ENCODE measurements at places on chromosomes 2 and 18.

DNA sequence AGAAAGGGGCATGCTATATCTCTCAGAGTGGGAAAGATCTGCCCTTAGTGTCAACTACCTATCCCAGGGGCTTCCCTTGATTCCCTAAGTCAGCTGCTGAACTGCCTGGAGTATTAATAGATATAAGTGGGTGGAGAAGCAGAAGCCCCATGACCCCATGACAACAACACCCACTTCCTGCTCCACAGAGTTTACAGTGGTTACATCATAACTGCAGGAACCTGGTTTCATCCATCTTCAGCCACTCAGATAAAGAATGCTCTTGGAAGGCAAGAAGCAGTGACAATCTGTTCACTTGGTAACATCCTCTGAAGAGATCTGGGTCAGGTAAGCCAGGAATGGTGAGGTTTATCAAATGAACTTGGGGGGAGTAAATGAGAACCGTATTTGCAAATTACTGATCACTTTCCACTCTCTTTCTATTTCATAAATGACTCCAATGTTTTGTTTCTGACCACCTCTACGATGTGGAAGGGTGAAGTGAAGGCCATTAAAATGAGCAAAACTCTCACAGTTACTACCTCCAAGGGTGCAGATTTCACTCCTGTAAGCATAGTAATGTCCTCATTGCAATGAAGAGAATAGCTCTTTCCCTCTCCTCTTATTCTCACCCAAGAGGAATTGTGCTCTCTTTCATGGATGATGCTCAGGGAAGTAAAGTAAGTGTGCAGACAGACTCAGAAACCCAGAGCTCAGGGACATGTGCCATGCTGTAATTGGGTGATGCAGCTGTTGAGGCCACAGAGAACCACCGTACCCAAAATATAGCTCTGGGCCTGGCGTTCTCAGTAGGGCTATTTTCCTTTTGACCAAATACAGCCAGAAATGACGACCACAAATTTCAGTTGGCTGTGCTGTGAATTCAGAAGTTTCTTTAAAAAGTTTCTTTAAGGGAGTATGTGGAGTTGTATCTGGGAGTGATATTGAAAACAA is 192.8 kb upstream of the APCDD1 start:
- DNase-seq: no peak

DNA sequence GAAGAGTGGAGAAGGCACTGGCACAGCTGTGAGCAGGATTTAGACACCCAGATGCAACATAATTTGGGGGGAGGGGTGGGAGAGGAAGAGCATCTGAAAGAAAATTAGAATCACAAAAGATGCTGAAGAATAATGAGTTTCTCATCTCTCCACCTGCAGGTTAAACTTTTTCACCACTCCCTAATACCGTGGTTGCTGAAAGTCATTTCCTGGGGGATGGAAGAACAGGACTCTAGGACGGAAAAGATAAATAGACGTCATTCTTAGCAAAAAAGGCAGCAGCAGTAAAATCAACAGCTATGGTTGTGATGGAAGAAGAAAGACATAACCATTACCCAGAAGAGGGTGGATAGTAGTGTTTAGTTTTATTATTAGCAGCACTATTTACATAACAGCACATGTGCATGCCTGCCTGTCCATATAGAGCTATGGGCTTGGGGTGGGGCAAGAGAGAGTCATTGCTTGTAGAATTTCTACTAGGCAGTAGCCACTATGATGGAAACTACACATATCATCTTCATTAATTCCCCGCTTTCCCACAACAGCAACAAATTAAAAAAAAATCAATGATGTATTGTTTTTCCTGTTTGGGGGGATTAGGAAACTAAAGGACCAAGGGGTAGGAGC is 212.2 kb downstream of the TRIB2 start:
- DNase-seq: no peak

- DNase-seq: no peak
These were observed 36.3 kb upstream of the SMAD7 start for GRCh38 chr18:48986851-48987761.

DNA sequence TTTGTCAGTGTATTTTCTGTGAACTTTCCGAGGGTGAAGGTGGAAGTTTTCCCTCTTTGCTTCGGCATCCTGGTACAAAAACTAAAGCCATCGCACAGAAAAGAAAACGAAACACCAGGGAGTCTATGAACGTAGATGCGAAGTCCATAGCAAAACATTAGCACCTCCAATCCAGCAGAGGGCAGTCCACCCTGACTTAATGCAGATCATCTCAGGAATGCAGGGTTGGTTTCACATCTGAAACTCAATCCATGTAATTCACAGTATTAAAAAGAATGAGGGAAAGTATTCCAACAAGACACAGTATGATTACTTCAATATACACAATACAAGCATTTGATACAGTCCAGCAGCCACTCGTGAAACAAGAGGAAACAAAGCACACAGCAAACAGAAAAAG is 70.8 kb downstream of the RTP5 start:
- DNase-seq: no peak

DNA sequence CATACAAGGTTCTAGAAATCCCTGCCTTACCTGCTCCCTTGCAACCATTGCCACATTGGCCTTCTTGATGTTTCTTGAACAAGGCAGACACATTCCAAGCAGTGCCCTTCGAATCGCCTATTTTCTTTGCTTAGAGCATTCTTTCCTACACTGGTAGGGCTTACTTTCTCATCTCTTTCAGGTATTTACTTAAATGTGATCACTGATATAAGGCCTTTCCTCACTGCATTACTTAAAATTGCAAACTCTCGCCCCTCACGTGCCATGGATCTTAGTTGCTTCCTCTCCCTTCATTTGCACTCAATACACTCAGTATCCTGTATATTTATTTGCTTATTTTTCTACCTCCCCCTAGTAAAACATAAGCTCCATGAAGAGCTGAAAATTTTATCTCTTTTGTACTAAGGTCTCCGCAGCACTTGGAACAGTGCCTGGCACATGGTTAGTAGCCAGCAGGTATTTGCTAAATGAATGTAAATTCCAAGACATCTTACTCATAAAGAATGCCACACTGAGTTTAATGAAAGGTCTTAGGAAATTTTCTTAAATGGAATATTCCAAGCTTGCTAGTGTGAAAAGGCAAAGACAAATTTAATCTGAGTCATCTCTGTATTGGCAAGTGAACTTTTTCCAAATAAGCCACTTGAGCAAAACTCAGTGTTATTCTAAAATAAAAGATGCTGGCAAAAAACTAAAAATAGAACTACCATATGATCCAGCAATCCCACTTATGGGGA is 42.4 kb upstream of the FIGN start:
- no peak for DNase-seq

GRCh38 chr2:194090251-194090905 is 1566.6 kb upstream of the SLC39A10 start:
- DNase-seq: no peak

- DNase-seq: no peak
These were observed 113.0 kb downstream of the TGFA start for GRCh38 chr2:70440621-70441020.

GRCh38 chr2:185316383-185316782 is 422.2 kb upstream of the FSIP2 start:
- DNase-seq: no peak

DNA sequence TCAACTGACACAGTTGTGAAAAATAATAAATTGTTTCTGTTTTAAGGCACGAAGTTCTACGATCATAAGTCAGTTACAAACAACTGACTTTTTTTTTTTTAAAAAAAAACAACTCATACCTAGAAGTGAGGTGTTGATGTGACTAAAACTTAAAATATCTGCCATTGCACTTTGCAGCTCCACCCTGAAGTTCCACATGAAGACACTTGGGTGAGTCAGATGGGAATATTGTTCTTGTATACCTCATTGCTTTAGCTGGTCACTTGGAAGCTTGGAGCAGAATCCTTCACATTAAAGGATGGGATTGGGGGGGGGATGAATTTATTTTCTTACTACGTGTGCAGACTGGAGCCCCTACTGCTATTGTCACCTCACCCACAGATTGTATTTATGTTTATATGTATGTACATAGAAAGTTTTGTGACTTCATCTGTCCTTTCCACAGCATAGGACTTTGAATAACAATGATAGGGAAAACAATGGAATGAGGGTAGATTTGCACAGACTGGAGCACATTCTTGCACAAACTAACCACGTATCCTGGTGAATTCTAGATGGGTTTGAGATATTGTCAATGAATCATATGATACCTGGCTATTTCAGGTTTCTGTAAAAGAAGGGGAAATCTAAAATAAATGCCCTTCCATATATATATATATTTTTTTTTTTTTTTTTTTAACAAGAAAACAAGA is 57.9 kb upstream of the ARHGAP15 start:
- DNase-seq: no peak

GRCh38 chr2:154427453-154427852 is 271.0 kb upstream of the KCNJ3 start:
- no peak for DNase-seq

Data from NCI-H2029 (cell line).